Stimulated activated CD4-positive, alpha-beta T cell treated with anti-CD3 and anti-CD28 coated beads, TNF-alpha, amount 100 ng/mL, for 4 hours (primary cell): ENCODE measurements at places on chromosomes 5 and 9.

- no peak for DNase-seq
Measured at GRCh38 chr5:33487236-33487635, 46.5 kb downstream of the TARS1 start.

DNA sequence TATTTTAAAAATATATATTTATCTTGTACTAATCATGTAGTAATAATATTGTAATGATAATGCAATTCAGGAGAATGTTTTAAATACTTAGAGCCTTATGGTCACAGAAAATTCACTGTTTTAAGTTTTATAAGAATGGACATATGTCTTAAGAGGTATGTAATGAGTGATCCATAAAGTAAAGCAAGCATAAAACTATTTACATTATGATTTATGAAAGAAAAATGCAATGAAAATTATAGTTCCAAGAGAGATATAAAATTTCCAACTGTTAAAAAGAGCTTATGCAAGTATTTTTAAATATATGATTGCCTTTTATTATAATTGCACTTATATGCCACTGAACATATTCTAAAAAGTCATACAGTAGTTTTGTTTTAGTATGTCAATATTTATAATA is 157.5 kb upstream of the TARS1 start:
- DNase-seq, result no peak

GRCh38 chr9:84490842-84491325 is 150.3 kb upstream of the SLC28A3 start:
- no peak for DNase-seq

- no peak for DNase-seq
Measured at GRCh38 chr9:16671591-16672137, 198.8 kb downstream of the BNC2 start.

- DNase-seq, result peak; percentile 27
Measured at GRCh38 chr5:96936431-96937320, 796 bp downstream of the LNPEP start.

GRCh38 chr5:57989378-57989777 is 470.5 kb downstream of the PLK2 start:
- DNase-seq, result no peak

- DNase-seq, result no peak
Measured at GRCh38 chr5:145205546-145205945, 629.6 kb downstream of the PRELID2 start.

DNA sequence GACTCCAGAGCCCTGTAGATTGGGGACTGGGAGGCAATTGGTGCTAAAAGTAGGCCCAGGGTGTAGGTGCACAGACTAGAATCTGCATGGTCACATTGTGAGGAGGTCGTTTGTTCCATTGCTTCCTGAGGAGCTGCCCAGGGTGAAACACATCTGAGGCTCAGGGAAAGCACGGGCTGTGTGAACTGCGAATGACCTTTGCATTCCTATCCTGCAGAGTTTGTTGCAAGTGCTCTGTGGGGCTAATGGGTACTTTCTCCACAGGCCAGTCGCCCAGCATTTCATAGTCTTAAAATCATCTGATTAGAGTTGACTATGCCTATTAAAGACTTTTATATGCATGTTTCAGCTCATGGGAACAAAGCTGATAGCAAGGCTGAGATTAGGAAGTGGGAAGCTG is 14.4 kb upstream of the SLC46A2 start:
- no peak for DNase-seq

- peak; percentile 33 for DNase-seq
Measured at GRCh38 chr5:160118349-160119141, 705 bp downstream of the PWWP2A start.

DNA sequence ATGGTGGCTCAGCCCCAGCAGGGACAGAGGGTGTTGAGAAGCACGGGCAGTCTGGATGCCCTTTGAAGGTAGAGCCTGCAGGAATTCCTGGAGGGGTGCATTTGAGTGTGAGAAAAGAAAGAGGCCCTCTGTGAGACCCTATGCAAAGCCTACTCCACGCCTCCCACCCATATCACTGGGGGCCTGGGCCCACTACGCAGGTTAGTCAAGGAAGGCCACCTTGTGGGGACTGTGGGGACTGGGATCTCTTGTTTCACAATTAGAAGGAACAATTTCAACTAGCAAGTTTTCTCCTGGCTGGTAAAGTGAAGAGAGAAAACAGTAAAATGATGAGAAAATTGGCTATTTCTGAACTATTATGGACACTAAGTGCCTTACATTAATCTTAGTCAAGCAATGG is 486.2 kb upstream of the DAP start:
- no peak for DNase-seq

DNA sequence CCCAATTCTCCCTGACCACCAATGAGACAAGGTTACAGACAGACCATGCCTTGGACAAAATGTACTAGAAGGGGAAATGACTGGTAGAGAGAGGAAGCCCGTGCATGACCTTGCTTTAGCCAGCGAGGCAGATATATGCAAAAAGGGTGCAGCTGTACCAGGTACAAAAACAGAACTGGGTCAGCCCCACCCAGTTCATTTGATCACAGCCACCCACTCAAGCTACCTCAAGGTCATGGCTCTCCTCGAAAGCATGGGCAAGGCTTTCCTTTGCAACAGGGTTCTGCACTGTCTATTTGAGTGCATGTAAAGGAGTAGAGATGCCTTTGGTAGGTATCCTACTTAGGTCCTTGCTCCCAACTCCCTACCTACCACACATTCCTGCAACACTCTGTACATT is 33.3 kb downstream of the TLE1 start:
- no peak for DNase-seq

DNA sequence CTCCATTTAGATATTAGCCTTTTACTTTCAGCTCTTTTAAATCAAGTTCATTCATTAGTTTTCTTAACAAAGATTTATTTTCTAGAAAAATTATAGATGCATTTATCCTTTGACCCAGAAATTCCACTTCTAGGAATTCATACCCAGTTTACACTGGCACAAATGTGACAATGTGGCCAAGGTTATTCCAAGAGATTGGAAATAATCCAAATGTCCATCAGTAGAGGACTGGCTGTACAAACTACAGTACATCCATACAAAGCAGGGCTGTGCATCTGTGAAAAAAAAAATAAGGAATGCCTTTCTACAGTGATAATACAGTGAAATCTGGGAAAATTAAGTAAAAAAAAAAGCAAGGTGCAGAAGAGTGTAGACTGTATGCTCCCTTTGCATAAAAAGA is 149.2 kb downstream of the GABBR2 start:
- DNase-seq, result no peak

GRCh38 chr9:27963836-27964235 is 390.6 kb upstream of the C9orf72 start:
- DNase-seq, result no peak

GRCh38 chr5:54881286-54882005 is 103.9 kb downstream of the ESM1 start:
- no peak for DNase-seq

DNA sequence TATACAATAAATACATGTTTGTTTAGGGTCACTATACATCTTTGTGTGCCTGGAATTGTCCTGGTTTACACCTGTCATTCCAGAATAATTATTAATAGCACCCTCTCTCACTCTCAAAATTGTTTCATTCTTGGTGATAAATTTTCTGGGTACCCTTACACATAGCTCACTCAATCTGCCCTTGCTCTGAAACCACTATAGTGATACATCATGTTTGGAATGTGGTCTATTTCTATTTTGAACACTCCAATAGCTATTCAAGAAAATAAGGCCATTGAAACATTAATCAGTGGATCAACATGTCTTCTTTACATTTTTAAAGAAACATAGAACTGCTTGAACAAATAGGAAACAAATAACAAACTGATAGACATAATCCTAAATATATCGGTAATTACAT is 158.7 kb downstream of the ARRDC3 start:
- no peak for DNase-seq
